Activated CD8-positive, alpha-beta memory T cell treated with anti-CD3 and anti-CD28 coated beads for 1 hour (primary cell): ENCODE measurements at places on chromosomes 4 and X.

DNA sequence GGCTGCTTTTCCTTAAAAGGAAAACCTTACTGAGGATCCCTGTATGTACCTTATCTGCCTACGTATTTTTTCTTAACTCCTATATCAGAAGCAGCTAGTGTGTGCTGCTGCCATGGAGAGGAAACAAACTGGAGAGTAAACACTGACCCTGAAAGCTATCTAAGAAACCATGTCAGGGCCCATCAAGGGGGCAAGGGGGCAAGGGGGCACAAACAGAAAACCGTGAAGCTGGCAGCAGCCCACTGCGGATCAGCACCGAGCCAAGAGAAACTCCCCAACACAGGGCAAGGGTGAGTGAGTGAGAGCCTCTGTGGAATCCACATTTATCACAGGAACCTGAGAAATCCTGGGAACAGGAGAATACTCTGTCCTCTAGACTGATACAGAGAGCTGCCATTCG is 1204.2 kb downstream of the PCDH18 start:
- no peak for DNase-seq

DNA sequence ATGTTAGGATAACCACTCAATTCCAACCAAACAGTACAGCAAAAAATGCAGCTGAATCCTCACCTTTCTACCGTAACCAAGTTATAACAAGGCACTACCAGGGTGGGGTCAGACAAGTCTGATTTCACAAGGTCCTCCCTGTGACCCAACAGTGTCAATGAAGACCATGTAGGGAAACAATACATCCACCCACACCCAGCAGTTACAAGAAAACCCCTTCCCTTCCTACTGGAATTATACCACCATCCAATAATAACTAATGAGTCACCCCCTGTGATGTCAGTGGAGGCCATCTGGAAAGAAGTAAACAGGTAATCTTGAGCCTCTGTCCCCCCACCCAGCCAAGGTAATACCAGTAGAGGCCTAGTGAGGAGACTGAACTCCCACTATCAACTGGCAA is 117.6 kb downstream of the FGF16 start:
- no peak for DNase-seq

- no peak for DNase-seq
These were observed 4.8 kb upstream of the RELL1 start for GRCh38 chr4:37690976-37691375.

- no peak for DNase-seq
These were observed 38.3 kb downstream of the SPCS3 start for GRCh38 chr4:176358083-176358469.

GRCh38 chr4:41217374-41217773 is 3.0 kb upstream of the APBB2 start:
- no peak for DNase-seq

GRCh38 chr4:90234916-90235547 is 107.8 kb downstream of the CCSER1 start:
- DNase-seq, result no peak
